ENCODE measurements at places on chromosomes 1 and 21.

DNA sequence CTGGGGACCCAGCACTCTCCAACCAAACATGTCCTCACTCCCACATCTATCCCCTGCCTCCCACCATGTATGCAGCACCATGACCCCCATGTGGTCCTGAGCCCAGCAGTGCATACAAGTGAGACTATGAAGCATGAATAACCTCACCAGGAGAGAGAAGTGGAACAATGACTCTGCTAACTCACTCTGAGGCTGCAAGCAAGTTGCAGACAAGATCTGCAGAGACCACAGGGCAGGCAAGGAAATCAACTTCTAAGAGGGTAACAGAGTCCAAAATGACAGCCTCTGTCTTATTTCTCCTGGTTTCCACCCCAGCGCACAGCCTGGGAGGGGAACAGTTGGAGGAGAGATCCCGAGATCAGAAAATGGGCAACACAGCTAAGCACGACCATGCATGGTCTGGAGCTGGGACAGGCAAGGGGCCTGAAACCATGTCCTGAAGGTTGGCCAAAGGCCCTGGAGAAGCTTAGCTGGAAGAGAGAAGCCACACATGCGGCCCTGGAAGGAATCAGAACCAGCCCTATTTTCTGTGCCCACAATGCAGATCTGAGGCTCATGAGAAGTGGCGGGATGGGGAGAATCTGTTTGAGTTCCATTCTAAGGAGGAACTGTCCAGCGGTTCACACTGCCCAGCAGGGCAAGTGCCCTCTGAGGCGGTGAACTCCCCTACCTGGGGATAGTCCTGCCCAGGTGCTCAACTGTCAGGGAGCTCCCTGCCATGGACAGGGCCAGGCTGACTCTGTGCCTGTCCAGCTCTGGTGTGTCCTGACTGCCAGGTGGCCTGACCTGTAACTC lies 12.5 kb upstream of the REN start:
- no peak for DNase-seq

DNA sequence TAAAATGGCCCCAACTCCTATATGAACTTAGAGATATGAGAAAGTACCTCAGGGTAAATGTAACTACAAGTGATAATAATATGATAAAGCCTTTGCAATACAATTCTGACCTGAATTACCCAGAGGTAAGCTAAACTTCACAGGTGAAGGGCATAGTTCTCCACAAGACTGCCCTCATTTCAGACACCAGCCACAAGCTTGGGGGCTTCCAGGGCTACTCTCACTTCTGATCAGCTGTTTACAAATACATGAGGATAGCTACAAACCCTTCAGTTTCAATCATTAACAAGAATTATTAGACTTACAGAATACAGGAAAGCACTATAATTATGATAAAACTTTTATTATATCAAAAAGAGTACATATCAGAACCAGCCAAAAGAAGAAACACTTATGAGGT lies 18.7 kb upstream of the DPH5 start:
- no peak for DNase-seq

DNA sequence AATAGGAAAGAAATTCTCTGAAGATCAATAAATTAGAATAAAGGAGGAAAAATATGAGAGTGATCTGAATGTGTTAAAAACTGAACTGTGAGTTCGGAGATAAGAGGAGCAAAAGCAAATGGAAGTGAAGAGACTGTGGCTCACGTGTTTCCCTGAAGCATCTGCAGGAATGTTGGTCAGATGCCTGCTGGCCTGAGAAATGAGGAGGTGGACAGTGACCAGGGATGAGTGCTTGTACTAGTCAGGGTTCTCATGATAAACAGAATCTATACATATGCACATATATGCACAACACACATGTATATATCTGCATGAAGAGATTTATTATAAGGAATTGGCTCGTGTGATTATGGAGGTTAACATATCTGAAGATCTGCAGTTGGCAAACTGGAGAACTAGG lies 103.4 kb upstream of the TIAM1 start:
- DNase-seq: no peak

DNA sequence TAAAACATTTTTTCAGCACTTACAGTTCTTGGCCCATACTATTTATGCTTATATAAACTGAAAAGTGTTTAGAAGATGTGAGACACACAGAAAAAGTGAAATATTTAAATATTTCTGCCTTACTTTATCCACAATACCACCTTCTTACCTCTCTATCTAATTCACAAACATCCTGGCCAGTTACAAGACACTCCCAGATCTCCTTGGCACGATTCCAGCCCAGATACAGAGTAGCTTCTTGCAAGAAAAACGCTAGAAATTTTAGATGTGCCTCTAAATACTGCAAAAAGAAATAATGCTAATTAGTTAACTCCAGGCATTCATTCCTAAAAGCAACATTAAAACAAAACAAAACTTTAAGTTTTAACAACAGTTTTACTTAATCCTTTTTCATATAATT lies 68.4 kb downstream of the USP24 start:
- no peak for DNase-seq

- DNase-seq: peak; percentile 24
Observed at GRCh38 chr1:165512816-165513215, 31.0 kb upstream of the LRRC52 start.

GRCh38 chr1:168480997-168481396 lies 62.8 kb downstream of the XCL2 start:
- no peak for DNase-seq

DNA sequence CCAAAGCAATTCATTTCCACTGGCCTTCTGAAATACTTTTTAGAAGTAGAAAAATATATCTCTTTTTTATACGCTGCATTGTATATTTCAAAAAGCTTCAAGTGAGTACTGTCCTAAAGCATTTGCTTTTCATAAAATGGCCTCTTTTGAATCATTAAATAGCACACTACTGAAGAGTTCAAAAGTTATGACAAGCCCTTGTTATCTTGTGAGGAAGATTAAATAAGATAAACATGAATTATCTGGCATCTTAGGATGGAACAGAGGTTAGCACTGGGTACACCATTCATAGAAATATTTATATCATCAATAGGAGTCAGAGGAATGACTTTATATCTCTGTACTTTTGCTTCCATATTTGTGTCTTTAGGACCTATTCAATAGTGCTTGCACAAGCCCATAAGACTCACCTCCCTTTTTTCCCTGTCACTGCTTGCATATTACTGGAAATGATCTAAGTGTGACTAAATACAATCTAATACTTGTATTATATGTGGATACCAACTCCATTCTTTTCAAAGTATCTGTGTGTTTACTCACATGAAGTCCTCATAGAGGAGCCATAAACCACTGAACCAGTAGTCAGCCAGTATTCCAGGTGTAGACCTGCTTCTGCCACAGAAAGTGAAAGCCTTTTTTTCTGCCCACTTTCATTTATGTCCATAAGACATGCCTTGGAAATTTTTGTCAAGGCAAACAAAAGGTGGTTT lies 274.2 kb upstream of the C1orf105 start:
- no peak for DNase-seq

- DNase-seq: peak; percentile 72
Observed at GRCh38 chr1:7703321-7704213, 67.5 kb upstream of the VAMP3 start.

Measured in iPS-NIHi11 (cell line).